Jurkat, Clone E6-1 (cell line): ENCODE measurements at places on chromosomes 12 and 14.

GRCh38 chr12:96242597-96242996, 48.4 kb downstream of the ELK3 start:
- no peak for DNase-seq

GRCh38 chr12:101823891-101824290, 6.9 kb downstream of the GNPTAB start:
- peak; percentile 96 for DNase-seq

DNA sequence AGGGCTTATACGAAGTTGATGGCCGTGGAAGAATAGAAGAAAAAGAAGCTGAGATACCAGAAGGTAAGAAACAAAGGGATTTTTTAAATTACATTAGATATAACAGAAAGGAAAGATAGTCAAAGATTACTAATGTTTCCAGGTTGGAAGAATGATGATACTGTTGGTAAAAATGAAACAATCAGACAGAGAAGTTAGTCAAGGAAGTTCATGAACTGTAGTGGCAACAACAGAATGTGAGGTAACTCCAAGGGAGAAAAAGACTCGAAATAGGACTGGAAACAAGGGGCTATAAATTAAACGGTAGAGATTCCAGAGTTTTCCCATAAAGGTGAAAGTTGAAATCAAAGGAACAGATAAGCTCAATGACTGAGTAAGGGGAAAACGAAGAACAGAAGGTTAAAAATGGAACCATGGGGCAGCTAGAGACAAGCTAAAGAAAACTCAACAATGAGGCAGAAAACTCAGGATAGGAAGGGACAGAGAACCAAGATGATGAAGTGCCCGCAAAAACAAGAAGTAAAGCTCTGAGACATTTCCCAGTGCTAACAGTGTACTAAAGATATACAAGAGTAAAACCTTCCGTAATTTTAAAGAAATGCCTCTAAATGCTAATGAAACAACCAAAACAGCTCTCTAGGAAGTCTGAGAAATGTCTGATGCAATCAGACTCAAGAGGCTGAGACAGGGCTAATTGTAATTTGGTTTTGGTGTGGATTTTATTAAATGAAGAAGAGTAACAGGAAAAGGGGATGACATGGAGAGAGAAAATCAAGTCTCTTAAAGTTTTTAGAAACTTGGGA, 70.0 kb downstream of the PPP2R5E start:
- DNase-seq: no peak

DNA sequence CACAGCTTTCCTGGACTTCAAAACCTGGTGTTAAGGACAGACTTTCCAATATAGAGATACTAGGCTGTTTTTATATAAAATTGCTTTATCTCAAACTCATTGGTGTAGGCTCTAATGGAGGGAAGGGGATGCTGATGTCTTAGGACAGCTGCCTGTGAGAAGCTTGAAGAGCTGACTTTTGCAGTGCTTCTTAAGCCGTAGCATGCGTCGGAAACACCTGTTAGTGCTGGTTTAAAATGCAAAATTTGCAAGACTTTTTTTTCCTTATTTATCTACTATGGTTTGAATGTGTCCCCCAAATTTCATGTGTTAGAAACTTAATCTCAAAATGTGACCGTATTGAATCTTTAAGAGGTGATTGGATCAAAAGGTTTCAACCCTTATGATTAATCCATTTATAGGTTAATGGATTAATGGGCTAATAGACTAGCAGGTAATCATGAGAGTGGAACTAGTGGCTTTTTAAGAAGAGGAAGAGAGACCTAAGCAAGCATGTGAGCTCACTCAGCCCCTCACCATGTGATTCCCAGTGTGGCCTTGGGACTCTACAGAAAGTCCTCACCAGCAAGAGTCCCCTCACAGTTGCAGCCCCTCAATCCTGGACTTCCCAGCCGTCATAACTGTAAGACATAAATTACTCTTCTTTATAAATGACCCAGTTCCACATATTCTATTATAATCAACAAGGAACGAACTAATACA, 60.9 kb upstream of the FUT8 start:
- no peak for DNase-seq

GRCh38 chr12:105396024-105396423, 65.5 kb downstream of the C12orf75 start:
- no peak for DNase-seq

DNA sequence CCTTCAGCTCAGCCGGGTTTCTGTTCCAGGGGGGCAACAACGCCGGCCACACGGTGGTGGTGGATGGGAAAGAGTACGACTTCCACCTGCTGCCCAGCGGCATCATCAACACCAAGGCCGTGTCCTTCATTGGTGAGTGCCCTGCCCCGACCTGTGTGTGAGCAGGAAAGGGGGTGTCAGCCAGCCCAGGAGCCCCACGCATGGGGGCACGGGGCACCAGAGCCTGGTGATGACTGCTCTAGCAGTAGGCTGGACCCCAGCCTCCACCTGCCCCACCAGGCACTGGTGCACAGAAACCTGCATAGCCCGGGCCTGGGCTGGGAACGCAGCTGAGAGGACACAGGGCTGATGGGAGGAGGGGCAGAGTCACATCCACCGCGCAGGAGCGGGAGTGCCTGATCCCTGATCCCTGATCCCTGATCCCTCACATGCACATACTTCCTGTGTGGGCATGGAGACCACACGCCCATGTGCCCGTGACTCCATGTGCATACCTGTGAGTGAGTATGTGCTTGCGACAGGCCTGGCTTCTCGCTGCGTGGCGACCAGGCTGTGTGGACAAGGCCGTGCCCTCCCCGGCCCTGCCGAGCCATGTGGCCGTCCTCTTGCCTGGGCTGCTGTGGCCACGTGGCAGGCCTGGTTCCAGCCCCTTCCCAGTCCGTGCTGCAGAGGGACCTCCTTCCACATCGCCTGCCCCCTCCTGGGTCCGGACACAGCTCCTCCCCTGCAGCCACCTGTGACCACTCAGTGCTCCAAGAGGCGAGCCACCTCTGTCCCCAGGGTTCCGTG, 11.2 kb downstream of the ADSS1 start:
- no peak for DNase-seq

DNA sequence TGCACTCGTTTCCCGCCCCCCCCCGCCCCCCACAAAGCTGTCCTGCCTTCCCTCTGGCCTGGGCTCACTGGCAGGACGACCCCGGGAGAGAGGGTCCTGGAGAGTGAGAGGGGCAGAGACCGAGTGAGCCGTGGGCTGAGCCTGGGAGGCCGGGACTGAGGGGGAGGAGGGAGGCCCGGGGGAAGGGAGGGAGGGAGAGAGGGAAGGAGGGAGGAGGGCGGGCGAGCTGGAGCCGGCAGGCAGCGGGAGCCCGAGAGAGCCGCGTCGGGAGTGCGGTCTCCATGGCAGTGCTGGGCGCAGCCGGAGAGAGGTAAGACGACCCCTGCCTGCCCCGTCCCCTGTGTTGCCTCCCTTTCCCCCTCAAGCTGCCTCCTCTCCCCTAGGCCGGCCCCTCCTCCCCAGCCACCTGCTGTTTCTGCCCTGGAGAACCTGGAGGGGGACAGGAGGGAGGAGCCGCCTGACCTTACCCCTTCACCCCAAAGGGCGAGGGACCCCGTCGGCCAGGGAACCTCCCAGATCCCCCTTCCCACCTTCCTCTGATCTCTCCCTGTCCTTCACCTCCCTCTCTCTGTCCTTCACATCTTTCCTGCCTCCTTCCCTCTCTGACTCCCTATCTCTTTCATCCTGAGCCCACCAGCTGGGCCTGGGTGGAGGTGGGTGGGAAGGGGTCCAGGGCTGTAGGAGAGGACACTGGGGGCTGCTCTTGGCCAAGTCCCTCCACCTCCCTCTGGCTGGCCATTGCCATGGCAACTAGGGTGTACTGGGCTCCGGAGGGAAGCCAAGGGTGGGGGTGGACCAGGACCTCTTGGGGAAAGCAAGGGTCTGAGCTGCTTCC, at the start of gene GPR162:
Gene GPR162 (plus strand): TSS at position 231 of the 835 bp plus-strand sequence. CDS start 2,078 bp downstream, outside the sequence.
- DNase-seq: no peak

DNA sequence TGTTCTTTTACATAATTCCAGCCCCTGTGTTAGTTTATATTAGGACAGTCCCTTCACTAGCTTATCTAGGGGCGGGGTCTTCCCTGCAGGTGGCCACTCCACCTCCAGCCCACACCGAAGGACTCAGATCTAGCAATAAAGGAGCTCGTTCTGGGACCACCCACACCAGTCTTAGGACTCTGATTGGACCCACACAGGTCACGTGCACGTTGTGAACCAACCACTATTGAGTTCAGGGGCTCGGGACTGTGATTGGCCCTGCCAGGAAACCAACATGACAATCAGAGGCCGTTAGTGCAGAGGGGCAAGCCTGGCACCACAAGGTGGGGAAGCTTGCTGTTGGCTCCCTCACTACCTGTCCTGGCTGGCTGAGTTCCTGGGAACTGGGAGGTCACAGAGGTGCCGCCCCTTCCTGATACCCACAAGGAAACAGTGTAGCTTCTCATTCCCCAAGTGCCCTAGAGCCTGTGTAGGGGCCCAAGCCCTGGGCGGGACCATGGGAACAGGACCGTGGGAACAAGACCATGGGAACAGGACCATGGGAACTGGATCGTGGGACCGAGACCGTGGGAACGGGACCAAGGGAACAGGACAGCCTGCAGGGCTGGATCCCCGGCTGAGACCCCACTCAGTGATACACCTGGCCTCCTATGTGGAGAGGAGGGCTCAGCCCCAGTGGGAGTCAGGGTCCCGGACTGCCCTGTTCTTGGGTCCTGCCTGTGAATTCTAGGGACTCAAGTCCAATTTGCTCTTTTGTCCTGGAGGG, 297.8 kb downstream of the ADGRD1 start:
- DNase-seq: peak; percentile 16

DNA sequence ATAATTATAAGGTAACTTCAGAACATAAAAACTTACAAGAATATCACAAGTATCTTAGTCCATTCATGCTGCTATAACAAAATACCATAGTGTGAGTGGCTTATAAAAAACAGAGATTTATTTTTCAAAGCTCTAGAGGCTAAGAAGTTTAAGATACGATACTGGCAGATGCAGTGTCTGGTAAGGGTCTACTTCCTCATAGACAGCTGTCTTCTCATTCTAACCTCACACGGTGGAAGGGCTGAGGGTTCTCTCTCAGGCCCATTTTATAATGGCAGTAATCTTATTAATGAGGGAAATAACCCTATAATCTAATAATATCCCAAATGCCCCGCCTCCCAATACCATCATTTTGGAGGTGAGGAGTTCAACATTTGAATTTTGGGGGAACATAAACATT, 23.7 kb upstream of the OSBPL8 start:
- DNase-seq: no peak
